ENCODE measurements at places on chromosomes 1 and 21.
A peak's percentile ranks its signal among the peaks of the same experiment; 100 is the strongest.

GRCh38 chr1:155324037-155324716, 3.5 kb downstream of the RUSC1 start:
- peak; percentile 95 for DNase-seq

DNA sequence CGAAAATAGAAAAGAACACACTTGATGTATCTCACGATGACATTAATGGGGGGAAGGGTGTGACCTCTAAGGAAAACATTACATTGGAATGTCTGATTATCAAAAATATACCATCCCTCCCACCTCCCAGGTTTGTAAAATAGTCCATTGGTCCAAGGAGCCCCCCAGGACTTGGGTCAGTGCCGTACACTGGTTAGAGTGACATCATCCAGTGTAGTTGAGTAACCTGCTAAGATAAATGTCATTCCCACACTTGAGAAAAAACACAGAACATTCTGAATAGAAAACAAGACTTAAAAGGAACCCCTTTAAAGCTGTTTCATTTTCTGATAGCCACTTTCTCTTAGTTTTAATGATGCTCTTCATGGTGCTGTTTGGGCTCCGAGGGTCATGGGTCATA, 15.2 kb downstream of the DDX20 start:
- DNase-seq, result no peak

GRCh38 chr1:150156868-150157603, 7.3 kb downstream of the PLEKHO1 start:
- no peak for DNase-seq

GRCh38 chr1:225774281-225775147, 3.1 kb upstream of the SRP9 start:
- no peak for DNase-seq

GRCh38 chr1:185406006-185406690, 89.1 kb upstream of the IVNS1ABP start:
- DNase-seq, result no peak

GRCh38 chr1:59480188-59480888, 183.4 kb downstream of the FGGY start:
- no peak for DNase-seq

- DNase-seq, result no peak
These were observed 41.2 kb upstream of the RAB4A start for GRCh38 chr1:229229721-229230139.

GRCh38 chr1:7393136-7393535, 378.0 kb upstream of the VAMP3 start:
- DNase-seq, result no peak

GRCh38 chr1:38690790-38691449, 168.7 kb downstream of the RRAGC start:
- no peak for DNase-seq

- no peak for DNase-seq
These were observed 58.3 kb downstream of the UBE2T start for GRCh38 chr1:202283379-202283844.

DNA sequence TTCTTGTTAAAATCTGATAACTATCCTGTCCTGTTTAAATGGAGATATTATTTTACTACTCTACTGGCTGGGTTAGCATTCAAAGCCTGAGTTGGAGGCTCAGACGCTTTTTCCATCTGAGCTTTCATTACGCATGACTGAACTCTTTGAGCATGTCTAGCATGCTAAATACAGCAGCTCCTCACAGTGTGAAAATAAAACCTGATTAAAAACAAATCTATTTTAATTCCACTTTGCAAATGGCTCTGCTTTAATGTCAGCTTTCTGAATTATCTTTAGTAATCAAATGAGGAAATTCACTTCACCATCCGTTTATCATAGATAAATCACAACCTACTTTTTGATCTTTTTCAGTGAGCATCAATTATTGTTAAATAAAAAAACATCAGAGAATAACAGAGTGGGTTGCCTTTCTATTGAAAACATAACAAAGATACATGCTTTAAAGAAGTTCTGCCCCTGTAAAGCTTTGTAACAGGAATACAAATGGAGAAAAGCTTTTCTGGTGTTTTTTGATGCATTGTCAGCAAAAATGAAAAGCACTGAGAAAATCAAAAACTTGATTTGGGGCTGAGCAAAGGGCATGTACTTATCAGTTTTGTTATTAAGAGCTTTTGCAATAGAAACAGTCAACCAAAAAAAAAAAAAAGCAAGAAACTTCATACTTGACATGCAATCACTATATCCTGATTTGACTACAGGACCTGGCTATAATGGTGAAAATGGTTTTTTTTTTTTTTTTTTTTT, 3.5 kb upstream of the SPEN start:
- DNase-seq, result no peak

- no peak for DNase-seq
These were observed 207.2 kb upstream of the C21orf91 start for GRCh38 chr21:18026359-18026758.

- peak; percentile 50 for DNase-seq
These were observed at the start of gene AMIGO1 for GRCh38 chr1:109509176-109510134. AMIGO1 (minus strand) TSS chr1:109509727; CDS start chr1:109508912, 815 bp downstream.

DNA sequence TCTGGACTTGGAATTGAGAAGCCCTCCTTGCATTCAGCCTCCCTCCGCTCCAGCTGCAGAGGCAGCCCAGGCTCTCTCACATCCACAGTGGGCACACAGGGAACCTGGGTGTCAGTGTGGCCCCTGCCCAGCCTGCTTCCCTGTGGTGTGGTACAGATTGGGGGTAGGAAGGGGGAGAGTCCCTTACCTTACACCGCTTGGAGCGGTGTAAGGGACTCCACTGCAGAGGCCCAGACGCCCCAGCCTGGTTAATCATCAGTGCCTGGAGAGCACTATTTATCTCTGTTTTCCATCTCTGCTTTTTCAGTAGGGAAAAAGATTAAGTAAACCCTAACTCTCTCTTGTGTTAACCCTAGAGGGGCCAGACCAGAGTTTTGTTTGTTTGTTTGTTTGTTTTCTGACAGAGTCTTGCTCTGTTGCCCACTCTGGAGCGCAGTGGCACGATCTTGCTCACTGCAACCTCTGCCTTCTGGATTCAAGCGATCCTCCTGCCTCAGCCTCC, 803 bp upstream of the RHBG start:
- no peak for DNase-seq

DNA sequence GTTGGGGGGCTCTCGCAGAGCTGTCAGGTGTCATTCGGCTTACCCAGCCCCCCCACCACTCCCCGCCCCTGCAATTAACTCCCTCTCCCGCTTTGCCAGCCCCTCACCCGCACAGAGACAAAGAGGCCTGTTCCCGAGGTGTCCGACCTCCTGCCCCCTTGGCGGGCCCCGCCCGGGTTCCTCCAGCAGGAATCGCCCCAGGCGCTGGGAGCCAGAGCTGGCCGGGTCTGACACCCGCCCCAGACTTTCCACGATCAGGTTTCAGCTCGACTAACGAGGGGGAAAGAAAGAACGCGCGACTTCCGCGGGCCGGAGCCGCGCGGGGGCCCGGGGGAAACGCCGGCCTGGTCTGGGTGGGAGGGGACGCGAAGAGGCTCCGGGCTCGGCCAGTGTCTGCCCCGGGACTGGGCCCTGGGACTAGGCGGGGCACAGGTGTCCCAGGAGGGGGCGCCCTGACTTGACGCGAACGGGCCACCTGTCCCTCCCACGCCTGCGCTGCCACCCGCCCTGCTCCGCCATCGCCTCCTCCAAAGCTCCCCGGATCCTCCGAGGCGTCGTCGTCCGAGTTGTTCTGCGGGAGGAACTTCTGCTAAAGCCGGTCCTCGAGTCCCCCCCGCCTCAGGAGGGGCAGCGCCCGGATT, 36.4 kb upstream of the HHAT start:
- DNase-seq, result peak; percentile 8

- DNase-seq, result no peak
These were observed 245.6 kb downstream of the RRAGC start for GRCh38 chr1:38613996-38614395.

GRCh38 chr1:207830788-207831187, 78.9 kb downstream of the CD46 start:
- no peak for DNase-seq

GRCh38 chr21:45304945-45305344, 17.2 kb upstream of the POFUT2 start:
- DNase-seq, result no peak

- DNase-seq, result no peak
These were observed 1.2 kb downstream of the NEGR1 start for GRCh38 chr1:72281144-72281543.

- DNase-seq, result no peak
These were observed 528.1 kb downstream of the KIF26B start for GRCh38 chr1:245682638-245683628.

- DNase-seq, result peak; percentile 4
These were observed 112.6 kb downstream of the ADAMTS1 start for GRCh38 chr21:26732432-26733221.

GRCh38 chr21:27772816-27773215, 805.9 kb upstream of the ADAMTS5 start:
- no peak for DNase-seq

DNA sequence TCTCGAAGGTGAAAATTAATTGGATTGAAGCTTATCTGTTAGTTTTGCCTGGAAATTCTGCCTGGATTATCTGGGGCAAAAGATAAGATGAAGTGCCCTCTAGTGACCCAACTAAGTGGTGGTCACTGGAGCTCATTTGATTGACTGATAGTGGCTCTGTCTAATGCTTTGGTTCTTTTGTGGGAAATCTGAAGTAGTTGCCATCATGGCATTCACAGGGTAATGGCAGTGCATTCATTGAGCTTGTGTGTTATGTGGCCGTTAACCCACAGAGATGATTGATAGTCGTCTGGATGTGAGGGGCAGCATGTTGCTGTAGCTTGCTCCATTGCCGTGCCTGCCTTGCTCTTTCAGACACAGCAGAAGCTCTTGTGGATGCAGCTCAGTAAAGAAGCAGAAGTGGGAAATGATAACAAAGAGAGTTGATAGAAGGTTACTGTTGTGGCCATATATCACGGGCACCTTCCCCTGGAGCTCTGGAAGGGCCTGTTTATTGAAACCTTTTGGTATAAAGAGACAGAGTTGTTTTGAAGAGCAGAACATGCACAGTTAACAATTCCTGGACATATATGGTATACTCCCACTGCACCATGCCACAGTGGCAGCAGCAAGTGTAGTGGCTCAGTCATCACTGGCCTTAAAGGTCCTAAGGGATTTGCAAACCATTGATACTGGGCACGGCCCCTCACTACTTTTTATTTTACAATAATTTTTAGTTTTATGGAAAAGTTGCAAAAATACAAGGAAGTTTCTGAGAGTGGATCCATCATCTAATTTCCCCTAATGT, 42.0 kb downstream of the CXADR start:
- DNase-seq, result no peak

GRCh38 chr1:198880818-198881597, 242.2 kb downstream of the PTPRC start:
- no peak for DNase-seq

DNA sequence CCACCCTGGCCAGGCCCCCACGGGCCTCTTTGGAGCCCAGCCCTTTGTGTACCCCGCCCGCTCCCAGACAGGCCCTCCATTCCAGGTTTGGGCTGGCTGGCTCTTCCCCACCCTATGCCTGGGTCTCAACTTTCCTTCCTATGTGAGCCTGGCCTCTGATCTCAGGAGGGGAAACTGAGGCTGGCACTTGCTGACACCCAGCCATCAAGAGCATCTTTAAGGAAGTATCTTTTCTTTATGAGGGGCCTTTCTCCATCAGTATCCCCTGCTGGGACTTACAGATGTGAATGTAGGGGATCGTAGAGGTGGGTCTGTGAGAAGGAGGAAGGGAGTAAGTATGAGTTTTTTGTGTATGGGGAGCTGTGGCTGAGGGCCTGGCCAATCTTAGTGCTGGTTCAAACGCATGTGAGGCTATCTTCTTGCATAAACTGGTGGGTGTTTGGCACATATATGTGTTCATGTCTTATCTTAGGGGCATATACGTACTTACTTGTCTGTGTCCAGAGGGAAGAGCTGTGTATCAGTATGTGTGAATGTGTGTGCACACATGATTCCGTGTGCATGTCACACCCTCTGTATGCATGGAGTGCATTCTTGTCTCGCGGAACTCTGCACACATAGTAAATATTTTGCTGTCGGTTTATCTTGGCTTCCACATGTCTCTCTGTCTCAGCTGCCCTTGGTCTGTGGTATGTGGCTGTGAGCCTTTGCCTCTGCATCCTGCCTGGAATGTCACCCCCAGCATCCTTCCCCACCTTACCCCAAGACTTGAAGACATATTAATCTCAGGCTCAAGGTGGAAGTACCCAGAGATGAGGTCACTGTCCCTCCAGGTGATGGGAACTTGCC, 5.4 kb downstream of the NECTIN4 start:
- DNase-seq, result no peak
